Right renal pelvis (tissue), 4 donors: ENCODE measurements at places on chromosomes 4 and X.
A peak's percentile ranks its signal among the peaks of the same experiment; 100 is the strongest.

DNA sequence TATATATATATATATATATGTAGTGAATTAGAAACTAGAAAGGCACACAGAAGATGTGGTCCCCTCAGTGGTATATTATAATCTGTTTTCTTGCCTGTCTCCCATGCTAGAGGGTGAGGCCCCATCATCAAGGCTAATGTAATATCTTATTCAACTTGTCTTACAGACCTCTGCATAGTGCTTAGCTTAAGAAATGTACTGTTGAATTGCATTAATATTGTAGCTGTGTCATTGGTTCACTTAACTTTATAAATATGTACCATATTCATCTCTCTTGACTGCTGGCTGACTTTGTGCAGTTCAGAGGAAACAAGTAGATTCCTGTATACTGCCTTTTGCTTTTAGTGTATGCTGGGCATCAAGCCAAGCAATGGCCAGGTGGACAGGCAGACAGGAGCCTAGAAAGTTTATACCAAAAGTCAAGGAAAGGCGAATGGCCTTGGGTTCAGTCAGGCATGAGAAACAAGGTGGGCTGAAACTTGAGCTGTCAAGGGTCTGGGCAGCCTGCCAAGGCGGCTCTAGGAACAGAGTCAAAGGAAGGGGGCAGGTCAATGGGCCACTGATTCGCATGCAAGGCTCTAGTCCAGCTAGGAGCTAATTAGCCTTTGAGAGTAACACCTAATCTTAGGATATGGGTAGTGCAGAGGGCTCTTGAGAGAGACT, 78.8 kb upstream of the LEF1 start:
- peak; percentile 77 for DNase-seq

- no peak for DNase-seq
Measured at GRCh38 chr4:81142744-81143143, 72.3 kb downstream of the PRKG2 start.

- no peak for DNase-seq
Measured at GRCh38 chrX:15033917-15034316, 160.7 kb downstream of the MOSPD2 start.

DNA sequence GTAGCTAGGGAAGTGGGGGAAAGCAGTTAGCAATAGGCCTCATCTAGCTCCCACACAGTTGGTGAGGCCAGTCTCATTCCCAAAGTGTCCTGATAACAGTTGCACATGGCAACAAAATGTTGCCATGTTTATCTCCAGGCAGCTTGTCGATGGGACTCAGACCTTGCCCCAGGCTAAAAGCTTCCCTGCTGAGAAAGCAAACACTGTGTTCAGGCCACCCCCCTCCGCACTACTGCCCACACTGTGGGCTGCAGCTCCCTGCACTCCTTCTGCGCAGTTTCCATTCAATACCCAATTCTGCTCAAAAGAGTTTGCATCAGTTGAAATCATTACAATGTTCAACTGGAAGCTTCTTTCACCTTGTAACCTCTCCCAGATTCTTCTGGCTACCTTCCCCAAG, 287.8 kb upstream of the GK2 start:
- DNase-seq = no peak
